ENCODE measurements at places on chromosomes 7 and 10.

- no peak for DNase-seq
Observed at GRCh38 chr10:119675483-119676170, 24.4 kb downstream of the BAG3 start.

GRCh38 chr10:113067501-113067900 is 117.5 kb downstream of the TCF7L2 start:
- no peak for DNase-seq

DNA sequence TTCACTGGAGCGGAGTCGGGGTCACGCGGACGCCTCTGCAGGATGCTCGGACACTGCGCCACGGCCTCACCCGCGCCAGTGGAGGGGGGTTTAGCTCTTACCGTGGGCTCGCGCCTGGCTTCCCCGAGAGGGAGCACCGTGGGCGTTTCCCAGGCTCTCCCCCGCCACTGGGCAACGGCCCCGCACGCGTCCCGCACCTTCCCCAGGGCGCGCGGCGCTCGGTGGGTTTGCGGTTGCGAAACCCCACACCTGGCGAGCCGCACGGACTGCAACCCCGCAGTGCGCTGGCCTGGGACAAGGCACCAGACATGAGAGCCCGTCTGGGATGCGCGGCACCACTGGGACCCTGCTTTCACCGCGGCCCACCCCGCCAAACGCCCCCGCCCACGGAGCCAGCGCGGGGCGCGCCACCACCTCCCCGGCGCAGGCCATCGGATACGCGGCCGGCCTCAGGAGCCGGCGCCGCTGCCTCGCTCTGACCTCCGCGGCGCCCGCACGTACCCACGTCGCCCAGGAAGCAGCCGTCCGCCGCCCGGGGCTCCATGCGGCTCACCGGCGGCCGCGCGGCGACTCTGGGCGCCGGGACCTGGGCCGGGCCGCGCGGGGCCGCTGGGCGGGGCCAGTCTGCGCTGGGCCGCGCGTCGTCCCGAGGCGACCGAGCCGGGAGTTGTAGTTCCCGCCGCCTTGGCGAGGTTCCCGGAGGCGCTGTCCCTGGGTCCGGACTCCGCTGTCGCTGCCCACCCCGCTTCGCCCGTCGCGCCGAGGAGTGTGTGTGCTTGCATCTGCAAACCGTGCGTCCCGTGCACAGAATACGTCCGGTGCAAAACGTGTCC is at the start of gene ASB13:
ASB13 (minus strand) TSS at position 588 of the 833 bp plus-strand sequence; CDS start at position 544, 44 bp downstream.
- peak; percentile 47 for DNase-seq

GRCh38 chr7:70052691-70053090 is 454.4 kb downstream of the AUTS2 start:
- no peak for DNase-seq

DNA sequence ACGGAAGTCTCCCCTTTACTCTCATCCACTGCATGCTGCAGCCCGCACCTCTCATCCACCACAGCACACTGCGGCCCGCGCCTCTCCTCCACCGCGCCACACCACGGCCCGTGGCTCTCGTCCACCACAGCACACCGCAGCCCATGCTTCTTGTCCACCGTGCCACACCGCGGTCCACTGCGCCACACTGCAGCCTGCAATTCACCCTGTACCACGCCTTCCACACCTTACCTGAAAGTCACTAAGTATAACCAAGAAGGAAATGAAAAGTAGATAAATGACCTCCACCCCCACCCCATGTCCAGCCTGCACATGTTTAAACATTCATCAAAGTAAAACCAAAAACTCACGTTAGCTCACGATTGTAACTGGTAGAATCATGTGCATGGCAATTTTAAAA is 176.1 kb downstream of the DIP2C start:
- no peak for DNase-seq

DNA sequence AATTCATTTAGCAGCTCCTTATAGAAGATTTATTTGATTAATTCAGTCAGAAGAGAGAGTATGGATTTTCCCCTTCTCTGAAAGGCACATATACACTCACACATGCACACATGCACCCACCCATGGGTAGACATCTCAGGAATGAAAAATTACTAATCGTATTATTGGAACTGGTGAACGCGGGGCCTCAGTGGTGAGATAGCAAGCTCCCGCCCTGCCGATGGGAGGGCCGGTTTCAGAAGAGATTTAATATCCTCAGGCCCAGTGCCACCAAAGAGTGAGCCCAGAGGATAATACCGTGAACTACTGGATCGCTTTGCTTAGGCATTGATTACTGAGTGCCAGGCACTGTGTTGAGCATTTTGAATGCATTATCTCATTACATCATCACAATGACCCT is 38.0 kb upstream of the EMX2 start:
- no peak for DNase-seq

- DNase-seq, result no peak
Observed at GRCh38 chr7:102185796-102186195, 100.9 kb upstream of the SH2B2 start.

DNA sequence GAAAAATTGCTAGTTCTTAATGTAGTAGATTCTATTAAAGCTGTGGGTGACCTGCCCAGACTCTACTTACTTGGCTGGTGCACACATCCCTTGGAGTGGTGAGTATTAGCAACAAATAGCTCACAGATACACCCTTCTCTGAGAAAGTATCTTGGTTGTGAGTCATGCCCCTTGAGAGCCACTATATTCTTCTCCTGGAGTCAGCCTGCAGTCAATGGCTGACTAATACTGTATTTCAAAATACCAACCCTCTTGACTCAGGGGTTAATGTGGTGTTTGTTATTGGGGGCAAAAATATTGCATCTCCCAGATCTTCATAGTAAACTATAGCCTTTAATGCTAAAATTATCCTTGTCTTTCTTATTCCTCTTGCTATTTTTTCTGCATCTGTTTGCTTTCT is 354.9 kb downstream of the BMPER start:
- no peak for DNase-seq

- DNase-seq, result no peak
Observed at GRCh38 chr7:130263130-130263529, 3.5 kb upstream of the CPA2 start.

GRCh38 chr10:118214776-118215175 is 127.3 kb downstream of the FAM204A start:
- DNase-seq, result no peak

DNA sequence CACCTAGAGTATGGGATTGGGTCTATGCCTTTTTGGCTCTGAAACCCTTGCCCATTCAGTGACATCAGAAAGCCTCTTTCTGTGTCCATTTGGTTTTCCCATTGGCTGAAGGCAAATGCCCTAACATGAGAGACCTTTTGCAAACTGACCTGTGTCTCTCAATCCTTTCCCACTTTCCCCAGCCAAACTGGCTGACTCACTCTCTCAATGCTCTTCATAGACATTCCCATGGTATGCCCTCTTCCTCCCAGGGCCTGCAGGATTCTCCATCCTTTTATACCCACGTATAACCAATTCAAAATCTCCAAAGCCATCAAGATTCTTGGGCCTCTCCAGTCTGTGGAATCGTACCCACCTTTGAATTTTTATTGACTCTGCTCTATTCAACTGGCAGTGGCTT is 563.3 kb downstream of the GATA3 start:
- no peak for DNase-seq

- DNase-seq, result no peak
Observed at GRCh38 chr10:8069627-8070026, 15.1 kb downstream of the GATA3 start.

GRCh38 chr10:15849316-15849715 is 11.0 kb downstream of the MINDY3 start:
- DNase-seq, result no peak

- DNase-seq, result no peak
Observed at GRCh38 chr7:117793521-117793920, 79.7 kb downstream of the CTTNBP2 start.

- DNase-seq, result peak; percentile 1
Observed at GRCh38 chr10:100009283-100009792, 409 bp downstream of the DNMBP start.

GRCh38 chr10:118904286-118904685 is 125.2 kb upstream of the NANOS1 start:
- DNase-seq, result no peak

DNA sequence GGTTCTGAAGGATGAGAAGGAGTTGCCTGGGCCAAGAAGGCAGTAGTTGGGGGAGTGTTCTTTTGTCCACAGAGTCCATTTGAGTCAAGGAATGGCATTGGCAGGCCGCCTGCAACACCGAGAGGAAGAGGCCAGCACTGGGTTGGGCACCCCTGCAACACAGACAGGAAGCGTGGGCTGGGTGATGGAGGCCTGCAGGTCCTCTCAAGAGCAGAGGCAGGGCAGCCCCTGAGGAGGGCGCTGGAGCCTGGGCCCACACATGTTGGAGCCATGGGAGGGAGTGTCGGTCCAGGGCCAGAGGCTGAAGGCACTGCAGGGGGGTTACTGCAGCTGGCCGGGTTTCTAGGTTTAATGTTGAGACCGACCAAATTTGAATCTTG is 137.3 kb downstream of the PTPN20 start:
- no peak for DNase-seq

GRCh38 chr7:1813394-1814088 is 143.5 kb downstream of the ELFN1 start:
- DNase-seq, result no peak

Data from activated T-cell treated with anti-CD3 and anti-CD28 coated beads, Interleukin-2, amount 50 U/mL, for 72 hours (primary cell).